ENCODE measurements at places on chromosomes 7 and 10. TPM values are rescaled to one million over a fixed set of nuclear protein-coding genes. Genes with fewer than 3 reads are reported as not detected.

DNA sequence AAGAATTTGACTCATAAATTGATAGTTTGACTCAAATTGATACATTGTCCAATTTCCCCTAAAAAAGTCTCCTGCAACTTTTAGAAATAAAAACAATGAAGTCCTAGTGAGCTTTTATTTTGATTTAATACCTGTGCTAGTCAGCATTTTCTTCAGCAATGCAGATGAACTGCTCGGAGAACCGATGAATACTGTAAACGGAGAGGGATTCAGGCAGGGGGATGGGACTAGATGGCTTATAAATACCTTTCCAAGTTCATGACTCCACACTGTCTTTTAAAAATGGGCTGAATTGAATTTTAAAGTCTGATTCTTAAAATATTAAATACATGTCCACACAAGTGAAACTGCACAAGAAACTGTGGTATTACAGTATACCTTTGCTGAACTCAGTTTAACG lies 12.7 kb downstream of the EEPD1 start:
- no peaks in the 10 kb centered on the region for H3K4me1 ChIP-seq
- H3K27ac ChIP-seq = no peak overlapping the region
- no peaks in the 10 kb centered on the region for H3K27me3 ChIP-seq
- no peaks in the 10 kb centered on the region for H3K36me3 ChIP-seq
- no peak for DNase-seq
- no peak overlapping the region for H3K4me3 ChIP-seq

- H3K27me3 ChIP-seq = no peaks in the 10 kb centered on the region
- no peak overlapping the region for H3K27ac ChIP-seq
- H3K4me3 ChIP-seq = no peak overlapping the region
- H3K36me3 ChIP-seq = no peaks in the 10 kb centered on the region
- DNase-seq = no peak
Measured at GRCh38 chr7:21548491-21548890, 5.7 kb downstream of the DNAH11 start.

Gene RAPGEF5
- not detected for polyA plus RNA-seq

Gene MICALL2
- polyA plus RNA-seq = 0.55 TPM

GRCh38 chr7:132397070-132397469 lies 179.2 kb downstream of the PLXNA4 start:
- no peak overlapping the region for H3K27ac ChIP-seq
- H3K27me3 ChIP-seq = no peaks in the 10 kb centered on the region
- H3K36me3 ChIP-seq = no peaks in the 10 kb centered on the region
- no peaks in the 10 kb centered on the region for H3K4me1 ChIP-seq
- H3K4me3 ChIP-seq = no peak overlapping the region

Gene UCN3
- polyA plus RNA-seq = not detected

DNA sequence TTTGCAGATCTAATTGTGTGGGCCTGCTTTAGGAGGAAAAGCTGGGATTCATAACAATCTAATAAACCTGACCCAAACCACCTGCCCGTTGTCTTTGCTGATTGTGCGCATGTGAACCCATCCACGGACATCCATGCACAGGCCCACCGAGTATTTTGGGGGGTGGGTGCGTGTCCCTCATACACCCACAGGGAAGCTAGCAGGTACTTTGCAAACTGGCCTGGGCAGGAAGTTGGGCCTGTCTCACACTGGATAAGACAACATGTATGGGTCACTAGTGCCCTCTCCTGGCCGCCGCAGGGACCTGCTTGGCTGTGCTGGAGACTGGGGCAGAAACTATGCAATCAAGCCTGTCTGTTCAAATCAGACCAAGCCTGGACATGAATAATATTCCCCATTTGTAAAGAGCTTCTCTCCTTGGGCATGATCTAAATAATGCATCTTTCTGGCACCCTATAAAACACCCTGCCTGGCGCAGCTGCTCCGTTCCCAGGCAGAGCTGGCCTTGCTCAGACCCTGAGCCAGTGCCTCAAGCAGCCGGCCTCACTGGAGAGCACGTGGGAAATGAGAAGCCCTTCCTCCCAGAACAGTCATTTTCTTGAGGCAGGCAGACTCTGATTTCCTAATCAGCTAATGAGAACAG lies 15.8 kb downstream of the ECHDC3 start:
- peaks cover 6% of the 10 kb centered on the region for H3K4me1 ChIP-seq
- H3K27me3 ChIP-seq = no peaks in the 10 kb centered on the region
- DNase-seq = peak; percentile 78
- H3K27ac ChIP-seq = no peak overlapping the region

Gene CALHM3
- not detected for polyA plus RNA-seq

DNA sequence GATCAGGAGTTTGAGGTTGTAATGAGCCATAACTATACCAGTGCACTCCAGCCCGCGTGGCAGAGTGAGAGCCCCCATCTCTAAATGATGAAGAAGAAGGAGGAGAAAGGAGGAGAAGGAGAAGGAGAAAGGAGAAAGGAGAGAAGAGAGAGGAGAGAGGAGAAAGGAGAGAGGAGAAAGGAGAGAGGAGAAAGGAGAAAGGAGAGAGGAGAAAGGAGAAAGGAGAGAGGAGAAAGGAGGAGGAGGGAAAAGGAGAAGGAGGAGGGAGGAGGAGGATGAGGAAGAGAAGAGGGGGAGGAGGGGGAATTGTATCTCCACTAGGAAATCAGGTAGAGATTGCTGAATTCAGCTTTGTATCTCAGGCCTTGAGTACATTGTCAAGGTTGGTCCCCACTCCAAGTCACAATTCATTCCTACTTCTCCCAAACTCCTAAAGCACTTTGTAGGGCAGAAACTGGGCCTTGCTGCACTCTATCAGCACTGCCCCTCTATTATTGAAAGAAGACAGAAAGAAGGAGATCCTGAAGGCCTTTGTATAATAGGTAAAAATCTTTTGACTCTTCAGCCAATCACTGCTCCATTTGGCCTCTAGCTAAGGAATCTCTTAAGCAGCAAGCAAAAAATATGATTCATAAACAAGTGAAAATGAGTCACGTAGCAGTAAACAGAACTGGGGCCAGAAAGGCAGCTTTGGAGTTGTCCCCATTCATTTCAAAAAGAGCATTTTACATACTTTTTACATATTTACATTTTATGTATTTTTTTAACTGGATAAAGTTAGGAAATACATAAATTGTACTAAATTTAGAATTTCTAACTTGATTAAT lies 178.0 kb downstream of the IMMP2L start:
- no peaks in the 10 kb centered on the region for H3K36me3 ChIP-seq
- no peaks in the 10 kb centered on the region for H3K4me1 ChIP-seq
- no peak overlapping the region for H3K27ac ChIP-seq
- no peaks in the 10 kb centered on the region for H3K27me3 ChIP-seq
- H3K4me3 ChIP-seq = no peak overlapping the region

GRCh38 chr7:112252691-112253090 lies 46.2 kb downstream of the ZNF277 start:
- H3K27me3 ChIP-seq = no peaks in the 10 kb centered on the region
- no peaks in the 10 kb centered on the region for H3K4me1 ChIP-seq
- no peaks in the 10 kb centered on the region for H3K36me3 ChIP-seq
- no peak overlapping the region for H3K27ac ChIP-seq

DNA sequence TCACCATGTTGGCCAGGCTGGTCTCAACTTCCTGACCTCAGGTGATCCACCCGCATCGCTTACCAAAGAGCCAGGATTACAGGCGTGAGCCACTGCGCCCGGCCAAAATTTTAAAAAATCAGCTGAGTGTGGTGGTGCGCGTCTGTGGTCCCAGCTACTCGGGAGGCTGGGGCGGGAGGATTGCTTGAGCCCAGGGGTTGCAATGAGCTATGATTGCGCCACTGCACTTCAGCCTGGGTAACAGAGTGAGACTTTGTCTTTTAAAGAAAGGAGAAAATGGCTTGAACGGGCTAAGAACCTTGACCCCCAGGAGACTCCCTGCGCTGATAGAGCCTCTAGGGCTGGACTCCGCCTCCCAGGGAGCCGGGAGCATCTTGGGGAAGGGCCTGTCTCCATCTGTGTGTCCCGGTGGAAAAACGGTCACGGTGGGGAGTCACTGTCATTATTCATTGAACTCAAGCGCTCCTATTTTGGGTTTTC lies 760 bp upstream of the KCTD7 start:
- peaks cover 31% of the 10 kb centered on the region for H3K4me1 ChIP-seq
- peak overlapping the region; percentile 88 for H3K27ac ChIP-seq
- H3K4me3 ChIP-seq = peak overlapping the region; percentile 98
- H3K36me3 ChIP-seq = no peaks in the 10 kb centered on the region
- no peaks in the 10 kb centered on the region for H3K27me3 ChIP-seq
- DNase-seq = no peak

GRCh38 chr7:52547308-52547910 lies 488.0 kb upstream of the POM121L12 start:
- no peaks in the 10 kb centered on the region for H3K4me1 ChIP-seq
- H3K4me3 ChIP-seq = no peak overlapping the region
- H3K27ac ChIP-seq = no peak overlapping the region
- no peaks in the 10 kb centered on the region for H3K27me3 ChIP-seq

DNA sequence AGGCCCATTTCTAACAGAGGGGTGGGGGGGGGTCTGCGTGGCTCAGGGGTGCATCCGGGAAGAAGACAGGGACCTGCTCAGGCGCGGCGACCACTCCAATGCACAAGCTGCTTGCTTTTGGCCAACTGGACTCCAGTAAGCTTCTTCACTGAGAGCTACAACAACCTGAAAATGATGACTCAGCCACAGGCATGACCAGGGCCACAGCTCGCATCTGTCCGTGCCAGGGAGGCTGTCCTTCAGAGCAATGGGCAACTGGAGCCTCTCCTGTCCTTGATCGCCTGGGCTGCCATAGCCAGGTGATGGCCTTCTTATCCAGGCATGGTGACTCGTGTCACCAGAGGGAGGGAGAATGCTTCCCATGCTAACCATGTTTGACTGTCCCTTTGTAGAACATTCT lies 81.6 kb upstream of the RNF32 start:
- no peak overlapping the region for H3K4me3 ChIP-seq
- no peak for DNase-seq
- H3K27ac ChIP-seq = no peak overlapping the region
- no peaks in the 10 kb centered on the region for H3K27me3 ChIP-seq
- H3K4me1 ChIP-seq = no peaks in the 10 kb centered on the region
- H3K36me3 ChIP-seq = no peaks in the 10 kb centered on the region

DNA sequence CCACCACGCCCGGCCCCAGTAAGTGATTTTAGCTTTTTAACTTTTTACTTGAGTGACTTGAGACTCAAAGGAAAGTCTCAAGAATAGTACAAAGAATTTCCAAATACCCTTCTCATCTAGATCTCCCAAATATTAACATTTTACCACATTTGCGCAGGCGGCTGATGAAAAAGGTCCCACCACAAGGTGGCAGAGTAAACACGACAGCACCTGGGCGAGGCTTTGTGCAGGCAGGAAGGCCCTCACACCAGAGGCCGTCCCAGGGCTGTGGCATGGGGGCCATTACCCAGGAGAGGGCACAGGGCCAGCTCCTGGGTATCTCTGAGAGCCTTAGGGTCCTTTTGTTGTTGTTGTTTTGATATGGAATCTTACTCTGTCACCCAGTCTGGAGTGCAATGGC lies 50.0 kb upstream of the WIPI2 start:
- no peak for DNase-seq
- H3K36me3 ChIP-seq = no peaks in the 10 kb centered on the region
- H3K27ac ChIP-seq = no peak overlapping the region
- peaks cover 4% of the 10 kb centered on the region for H3K4me1 ChIP-seq
- H3K27me3 ChIP-seq = no peaks in the 10 kb centered on the region

DNA sequence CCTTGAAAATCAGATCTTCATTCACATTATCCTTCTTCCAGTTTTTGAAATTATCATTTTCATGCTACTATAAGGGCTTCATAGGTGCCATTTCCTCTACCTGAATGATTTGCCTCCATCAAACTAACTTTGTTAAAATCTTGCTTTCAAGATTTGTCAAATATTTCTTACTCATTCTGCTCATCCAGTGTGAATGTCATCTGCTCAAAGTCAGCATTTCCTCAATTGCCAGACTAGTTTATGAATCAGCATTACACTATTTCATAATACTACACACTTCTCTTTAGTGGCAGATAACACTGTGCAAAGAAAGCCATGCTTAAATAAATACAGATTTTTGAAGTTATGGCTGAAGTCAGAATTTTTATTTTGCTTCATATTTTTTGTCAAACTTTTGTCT lies 21.3 kb upstream of the LIPF start:
- H3K36me3 ChIP-seq = no peaks in the 10 kb centered on the region
- no peaks in the 10 kb centered on the region for H3K4me1 ChIP-seq
- no peak for DNase-seq
- no peak overlapping the region for H3K4me3 ChIP-seq
